ENCODE measurements at places on chromosomes 16 and 17. TPM values are rescaled to one million over a fixed set of nuclear protein-coding genes. Genes with fewer than 3 reads are reported as not detected.

Gene CCL23
- total RNA-seq: not detected

Gene DNAAF8
- total RNA-seq: 2.0 TPM

Gene NPW
- total RNA-seq: 1.5 TPM

Gene KRT20
- 0.17 TPM for total RNA-seq

Gene NOTUM
- 0.60 TPM for total RNA-seq

Gene PRSS36
- total RNA-seq: 0.51 TPM

Gene AGRP
- total RNA-seq: not detected

Gene GUCY2D
- total RNA-seq: not detected

Gene C16orf46
- 0.78 TPM for total RNA-seq

Gene OTOP2
- 0.06 TPM for total RNA-seq

Measured in A549 treated with CpdA at 1 μM for 4 hours (cell line).